ENCODE measurements at places on chromosomes 12 and 14. TPM values are rescaled to one million over a fixed set of nuclear protein-coding genes. Genes with fewer than 3 reads are reported as not detected.
A peak's percentile ranks its signal among the peaks of the same experiment; 100 is the strongest.

GRCh38 chr14:101200008-101200649 lies 296.6 kb upstream of the RTL1 start:
- H3K27ac ChIP-seq: no peak overlapping the region
- H3K4me1 ChIP-seq: no peaks in the 10 kb centered on the region
- no peaks in the 10 kb centered on the region for H3K36me3 ChIP-seq
- DNase-seq: no peak

The KLRG1 gene
- total RNA-seq: 6.9 TPM

The KITLG gene
- total RNA-seq: 8.6 TPM

DNA sequence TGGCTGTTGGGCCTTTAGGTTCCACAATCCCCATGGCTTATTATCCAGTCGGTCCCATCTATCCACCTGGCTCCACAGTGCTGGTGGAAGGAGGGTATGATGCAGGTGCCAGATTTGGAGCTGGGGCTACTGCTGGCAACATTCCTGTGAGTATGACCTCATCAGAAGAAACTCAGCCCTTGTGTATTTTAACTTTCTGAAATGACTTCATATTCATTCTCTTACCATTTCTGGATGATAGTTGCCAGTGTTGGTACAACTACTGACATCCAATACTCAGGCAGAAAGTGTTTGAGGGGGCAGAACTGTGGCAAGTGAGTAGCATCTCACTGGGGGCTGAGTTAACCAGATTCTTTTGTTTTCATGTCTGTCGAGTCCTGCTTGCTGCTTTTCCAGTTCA lies 2.3 kb downstream of the DAZAP2 start:
- H3K36me3 ChIP-seq: peaks cover 45% of the 10 kb centered on the region
- H3K27ac ChIP-seq: no peak overlapping the region
- DNase-seq: no peak
- H3K27me3 ChIP-seq: no peaks in the 10 kb centered on the region

DNA sequence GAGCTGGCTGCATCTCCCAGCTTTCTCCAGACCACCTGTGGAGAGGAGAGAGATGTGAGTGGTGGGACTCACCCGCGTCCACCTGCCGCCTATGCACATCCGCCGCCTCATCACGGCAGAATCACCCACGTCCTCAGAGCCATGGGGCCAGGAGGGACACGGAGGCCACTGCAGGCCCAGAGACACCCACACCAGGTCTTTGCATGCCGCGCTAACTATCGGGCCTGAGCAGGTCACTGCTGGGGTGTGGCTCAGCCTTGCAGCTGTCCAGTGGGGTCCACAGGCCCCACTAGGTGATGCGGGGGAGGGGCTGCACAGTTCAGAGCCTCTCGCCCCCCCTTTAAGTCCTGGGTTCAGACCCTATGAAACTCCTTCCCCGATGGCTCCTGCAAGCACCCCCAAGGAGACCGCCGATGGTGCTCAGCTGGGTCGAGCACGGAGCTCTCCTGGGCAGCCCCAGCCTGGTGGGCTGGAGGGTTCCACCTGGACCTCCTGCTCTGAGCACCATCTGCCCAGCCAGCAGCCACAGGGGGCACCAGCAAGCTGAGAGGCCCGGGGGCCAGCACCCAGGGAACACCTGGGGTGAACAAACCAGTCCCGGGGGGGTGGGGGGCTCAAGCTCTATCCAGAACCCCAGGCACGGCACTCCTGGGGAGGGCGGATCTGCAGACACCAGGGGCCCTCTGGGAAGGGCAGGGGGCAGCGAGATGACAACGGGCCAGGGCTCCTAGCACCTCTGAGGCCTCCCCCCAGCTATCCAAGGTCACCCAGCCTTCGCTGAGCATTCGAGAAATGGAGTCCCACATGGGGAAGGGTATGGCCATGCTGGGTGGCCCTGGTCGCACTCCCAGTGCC lies 34.3 kb downstream of the CCNK start:
- DNase-seq: peak; percentile 13
- H3K27me3 ChIP-seq: no peaks in the 10 kb centered on the region
- peaks cover 42% of the 10 kb centered on the region for H3K36me3 ChIP-seq
- no peak overlapping the region for H3K27ac ChIP-seq
- no peak overlapping the region for H3K4me3 ChIP-seq

The KIF21A gene
- total RNA-seq: 49.8 TPM

- H3K4me1 ChIP-seq: no peaks in the 10 kb centered on the region
- no peaks in the 10 kb centered on the region for H3K36me3 ChIP-seq
- no peak overlapping the region for H3K4me3 ChIP-seq
- no peaks in the 10 kb centered on the region for H3K27me3 ChIP-seq
Observed at GRCh38 chr12:71584356-71584755, 79.3 kb downstream of the ZFC3H1 start.

The CFAP54 gene
- total RNA-seq: 0.16 TPM

DNA sequence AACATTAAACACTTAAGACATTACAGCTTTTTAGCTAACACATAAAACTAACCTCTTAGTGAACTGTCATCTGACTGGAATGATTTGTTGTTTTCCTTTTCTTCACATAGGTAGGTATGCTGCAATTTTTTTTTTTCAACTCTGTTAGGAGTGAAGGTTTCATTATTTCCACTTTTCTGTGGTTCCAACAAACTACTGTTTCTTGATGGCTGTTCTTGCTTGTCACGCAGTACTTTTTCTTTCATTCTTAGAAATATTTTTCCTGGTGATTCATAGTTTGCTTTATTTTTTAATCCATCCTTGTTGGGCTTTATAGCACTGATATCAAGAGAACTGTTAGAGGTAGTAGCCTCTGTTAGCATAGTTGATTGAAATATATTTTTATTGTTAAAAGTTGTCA lies 6.3 kb downstream of the MIS18BP1 start:
- H3K27me3 ChIP-seq: no peaks in the 10 kb centered on the region
- no peak overlapping the region for H3K4me3 ChIP-seq
- no peaks in the 10 kb centered on the region for H3K36me3 ChIP-seq
- H3K27ac ChIP-seq: no peak overlapping the region

GRCh38 chr12:90589956-90590355 lies 365.0 kb downstream of the CCER1 start:
- no peak overlapping the region for H3K4me3 ChIP-seq
- DNase-seq: no peak
- H3K36me3 ChIP-seq: no peaks in the 10 kb centered on the region
- no peaks in the 10 kb centered on the region for H3K27me3 ChIP-seq
- peaks cover 3% of the 10 kb centered on the region for H3K4me1 ChIP-seq

- H3K27ac ChIP-seq: no peak overlapping the region
- H3K27me3 ChIP-seq: peaks cover under 1% of the 10 kb centered on the region
- peaks cover 11% of the 10 kb centered on the region for H3K36me3 ChIP-seq
- no peak overlapping the region for H3K4me3 ChIP-seq
Observed at GRCh38 chr14:99391671-99392070, 89.0 kb downstream of the SETD3 start.

DNA sequence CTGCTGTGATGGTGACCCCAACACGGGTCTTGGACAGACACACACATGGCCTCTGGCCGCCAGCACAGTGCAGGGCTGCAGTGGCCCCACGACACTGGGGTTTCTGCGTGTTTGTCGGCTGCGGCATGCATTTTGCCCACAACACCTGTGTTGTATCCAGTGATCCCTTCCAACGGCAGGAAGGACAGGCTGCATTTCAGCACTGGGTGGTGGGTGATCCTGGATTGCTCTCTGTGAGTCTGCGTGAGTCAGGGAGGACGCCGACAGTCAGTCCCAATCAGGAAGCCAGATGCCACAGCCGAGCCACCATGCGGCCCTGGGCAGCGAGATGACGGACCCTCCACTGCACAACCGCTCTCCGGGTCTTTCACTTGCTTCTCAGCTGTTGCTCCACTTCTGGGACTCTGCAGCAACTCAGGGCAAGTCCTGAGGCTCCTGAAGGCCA lies 20.6 kb downstream of the LRTM2 start:
- H3K4me1 ChIP-seq: no peaks in the 10 kb centered on the region
- no peaks in the 10 kb centered on the region for H3K36me3 ChIP-seq
- H3K4me3 ChIP-seq: no peak overlapping the region
- DNase-seq: no peak
- H3K27me3 ChIP-seq: peaks cover 55% of the 10 kb centered on the region
- H3K27ac ChIP-seq: no peak overlapping the region

The TMPRSS12 gene
- total RNA-seq: not detected

GRCh38 chr14:42872786-42873185 lies 1266.1 kb downstream of the LRFN5 start:
- no peak for DNase-seq
- H3K36me3 ChIP-seq: no peaks in the 10 kb centered on the region
- no peaks in the 10 kb centered on the region for H3K27me3 ChIP-seq
- no peaks in the 10 kb centered on the region for H3K4me1 ChIP-seq
- no peak overlapping the region for H3K4me3 ChIP-seq

GRCh38 chr12:64669270-64669842 lies 59.1 kb downstream of the RASSF3 start:
- peak; percentile 59 for DNase-seq
- peak overlapping the region; percentile 36 for H3K4me3 ChIP-seq
- no peaks in the 10 kb centered on the region for H3K27me3 ChIP-seq
- peak overlapping the region; percentile 74 for H3K27ac ChIP-seq
- peaks cover 100% of the 10 kb centered on the region for H3K4me1 ChIP-seq

- H3K27me3 ChIP-seq: peaks cover 42% of the 10 kb centered on the region
- H3K4me3 ChIP-seq: no peak overlapping the region
- H3K27ac ChIP-seq: no peak overlapping the region
- no peak for DNase-seq
- H3K36me3 ChIP-seq: no peaks in the 10 kb centered on the region
- H3K4me1 ChIP-seq: no peaks in the 10 kb centered on the region
Observed at GRCh38 chr14:95645389-95645996, 40.7 kb upstream of the TCL1B start.

- H3K4me1 ChIP-seq: peaks cover 47% of the 10 kb centered on the region
- no peaks in the 10 kb centered on the region for H3K27me3 ChIP-seq
- H3K27ac ChIP-seq: peak overlapping the region; percentile 81
- H3K4me3 ChIP-seq: peak overlapping the region; percentile 95
- H3K36me3 ChIP-seq: no peaks in the 10 kb centered on the region
Observed at GRCh38 chr14:65103150-65103760, 938 bp upstream of the MAX start.

The LGR5 gene
- total RNA-seq: not detected

DNA sequence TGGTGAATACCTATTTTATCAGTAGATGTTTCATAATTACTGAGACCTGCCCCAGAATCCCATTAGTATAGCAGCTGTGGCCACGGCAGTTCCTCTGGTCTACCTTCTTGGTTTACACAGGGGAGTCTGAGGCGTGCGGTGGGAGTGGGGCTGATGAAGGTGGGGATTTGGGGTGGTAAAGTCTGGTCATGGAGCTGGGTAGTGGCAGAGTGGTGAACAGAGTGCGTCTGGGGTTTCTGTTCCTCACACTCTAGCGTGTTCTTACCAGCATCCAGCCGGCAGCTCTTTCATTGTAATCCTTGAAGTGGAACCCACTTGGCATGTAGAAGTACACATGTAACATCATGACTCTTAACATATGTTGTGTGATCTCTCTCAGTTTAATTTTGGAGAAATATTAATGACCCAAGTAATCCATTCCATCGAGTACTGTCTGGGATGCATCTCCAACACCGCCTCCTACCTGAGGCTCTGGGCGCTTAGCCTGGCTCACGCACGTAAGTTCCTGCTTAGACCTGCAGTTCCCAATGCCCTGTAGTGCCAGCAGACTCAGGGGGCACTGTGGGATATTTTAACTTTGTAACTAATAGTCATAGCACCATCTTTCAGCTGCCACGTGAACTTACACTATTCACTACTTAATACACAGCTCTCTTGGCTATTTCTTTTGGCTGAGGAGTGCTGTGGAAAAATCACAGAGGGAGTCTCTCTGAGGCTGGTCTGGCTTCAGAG lies 7.9 kb upstream of the DNAH10 start:
- H3K27me3 ChIP-seq: no peaks in the 10 kb centered on the region
- no peak overlapping the region for H3K27ac ChIP-seq
- no peak for DNase-seq

DNA sequence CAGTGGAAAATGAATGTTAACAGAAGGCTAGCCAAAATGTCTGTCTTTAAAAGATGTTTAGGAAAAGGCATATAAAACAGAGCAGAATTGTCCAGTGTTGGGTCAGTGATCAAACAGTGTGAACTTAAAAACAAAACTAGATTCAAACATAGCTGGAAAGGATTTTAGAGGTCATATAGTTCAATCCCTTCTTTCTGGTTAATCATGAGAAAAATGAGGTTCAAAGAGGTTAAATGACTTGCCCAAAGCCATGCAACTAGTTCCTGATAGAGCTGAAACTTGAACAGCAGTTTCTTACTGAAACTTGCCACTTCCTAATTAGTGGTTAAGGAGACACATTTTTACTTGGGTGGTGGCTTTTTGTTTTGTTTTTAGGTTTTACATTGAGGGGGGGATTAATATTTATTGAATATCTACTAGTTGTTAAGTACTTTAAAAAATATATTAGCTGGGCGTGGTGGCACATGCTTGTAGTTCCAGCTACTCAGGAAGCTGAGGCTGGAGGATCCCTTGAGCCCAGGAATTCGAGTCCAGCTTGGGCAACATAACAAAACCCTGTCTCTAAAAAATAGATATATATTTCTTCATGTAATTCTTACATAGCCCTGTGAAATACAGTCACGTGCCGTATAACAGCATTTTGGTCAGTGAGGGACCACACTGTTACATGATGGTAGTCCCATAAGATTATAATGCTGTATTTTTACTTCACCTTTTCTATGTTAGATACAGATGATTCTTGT lies 20.4 kb downstream of the ACVR1B start:
- no peaks in the 10 kb centered on the region for H3K27me3 ChIP-seq
- peaks cover 18% of the 10 kb centered on the region for H3K36me3 ChIP-seq
- H3K4me3 ChIP-seq: no peak overlapping the region
- peaks cover 53% of the 10 kb centered on the region for H3K4me1 ChIP-seq
- no peak for DNase-seq

DNA sequence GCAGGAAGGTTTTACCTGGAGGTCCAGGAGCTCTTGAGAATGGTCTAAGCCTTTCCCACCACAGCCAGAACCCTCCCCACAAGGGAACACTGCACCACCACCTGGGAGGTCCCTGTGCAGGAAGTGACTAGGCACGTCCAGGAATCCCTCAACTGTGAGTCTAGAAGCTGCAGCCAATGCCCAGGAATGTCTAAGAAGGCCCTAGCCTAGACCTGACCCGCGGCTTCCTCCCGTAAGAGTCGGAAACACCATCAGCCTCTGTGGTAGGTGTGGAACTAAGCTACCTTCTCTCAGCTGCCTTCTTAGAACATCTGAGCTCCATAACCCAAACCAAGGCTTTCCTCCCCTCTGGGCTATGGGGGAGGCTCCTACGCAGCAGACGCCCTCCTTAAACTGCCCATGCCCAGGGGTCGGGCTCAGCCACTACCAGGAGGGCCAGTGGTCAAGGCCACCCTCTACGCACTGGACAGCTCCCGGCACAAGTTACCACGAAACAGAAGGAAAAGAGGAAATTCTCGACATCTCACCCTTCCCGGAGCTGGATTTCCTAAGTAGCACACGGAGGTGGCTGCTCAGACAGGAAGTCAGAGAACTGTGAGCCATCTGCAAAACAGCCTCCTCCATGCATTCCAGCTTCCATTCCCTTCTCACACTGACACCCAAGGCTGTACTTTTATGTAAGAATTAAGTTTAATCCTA lies 25.5 kb downstream of the ZFYVE21 start:
- H3K27ac ChIP-seq: peak overlapping the region; percentile 6
- no peak for DNase-seq
- H3K4me3 ChIP-seq: no peak overlapping the region

Measured in left ventricle myocardium inferior (tissue), 1 donor.